Stimulated activated CD8-positive, alpha-beta memory T cell treated with anti-CD3 and anti-CD28 coated beads, Interleukin-15, amount 100 ng/mL, for 48 hours (primary cell): ENCODE measurements at places on chromosomes 6 and 20.
A peak's percentile ranks its signal among the peaks of the same experiment; 100 is the strongest.

- no peak for DNase-seq
Measured at GRCh38 chr6:134680021-134680420, 269.9 kb downstream of the ALDH8A1 start.

DNA sequence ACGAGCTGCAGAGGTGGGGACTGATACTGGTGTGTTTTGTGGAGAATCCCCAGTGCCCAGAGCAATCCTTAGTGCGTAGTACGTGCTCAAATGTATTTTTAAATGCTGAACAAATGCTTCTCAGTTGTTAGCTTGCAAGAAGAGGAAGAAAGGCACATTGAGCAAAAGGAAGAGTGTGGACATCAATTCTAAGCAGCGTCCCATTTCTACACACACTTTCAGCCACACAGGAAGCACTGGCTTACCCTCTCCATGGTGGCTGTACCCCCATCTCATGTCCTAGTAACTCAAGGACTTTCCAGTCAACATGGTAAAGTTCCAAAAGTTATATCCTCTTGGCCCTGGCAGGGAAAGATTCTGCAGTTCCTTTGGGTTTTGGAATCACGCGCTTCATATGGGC is 98.8 kb upstream of the NXT1 start:
- DNase-seq: no peak

DNA sequence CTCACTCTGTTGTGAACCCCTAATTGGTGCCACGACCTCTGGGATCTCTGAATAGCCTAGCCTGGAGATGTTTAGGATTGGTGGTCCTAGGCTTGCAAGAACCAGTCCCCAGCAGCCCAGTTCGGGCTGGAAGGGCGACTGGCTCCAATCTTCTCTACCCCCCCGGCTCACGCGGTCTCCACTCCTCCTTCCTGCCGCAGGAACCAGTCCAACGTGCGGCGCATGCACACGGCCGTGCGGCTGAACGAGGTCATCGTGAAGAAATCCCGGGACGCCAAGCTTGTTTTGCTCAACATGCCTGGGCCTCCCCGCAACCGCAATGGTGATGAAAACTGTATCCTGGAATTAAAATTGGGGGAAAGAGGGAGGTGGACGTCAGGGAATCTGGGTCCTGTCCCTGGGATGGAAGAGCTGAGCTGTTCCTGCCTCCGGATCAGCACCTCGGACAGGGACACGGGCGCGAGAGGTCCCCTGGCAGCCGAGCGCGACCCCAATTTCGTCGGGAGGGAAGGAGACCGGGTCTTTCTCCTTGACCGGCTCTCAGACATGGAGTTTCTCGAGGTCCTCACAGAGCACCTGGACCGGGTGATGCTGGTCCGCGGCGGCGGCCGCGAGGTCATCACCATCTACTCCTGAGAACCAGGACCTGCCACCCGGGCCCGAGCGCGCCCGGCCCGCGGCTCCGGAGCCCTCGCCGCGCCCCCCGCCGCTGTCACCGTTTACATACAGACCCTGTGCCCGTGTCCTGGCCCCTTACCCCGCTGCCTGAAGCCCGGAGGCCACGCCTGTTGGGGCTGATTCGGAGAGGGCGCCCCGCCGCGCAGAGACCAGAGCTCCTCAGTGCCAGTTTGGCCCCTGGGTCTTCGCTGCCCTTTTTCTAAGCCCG is 28.2 kb downstream of the SLC12A5 start:
- DNase-seq: no peak

GRCh38 chr6:8392569-8392968 is 42.8 kb downstream of the SLC35B3 start:
- no peak for DNase-seq

DNA sequence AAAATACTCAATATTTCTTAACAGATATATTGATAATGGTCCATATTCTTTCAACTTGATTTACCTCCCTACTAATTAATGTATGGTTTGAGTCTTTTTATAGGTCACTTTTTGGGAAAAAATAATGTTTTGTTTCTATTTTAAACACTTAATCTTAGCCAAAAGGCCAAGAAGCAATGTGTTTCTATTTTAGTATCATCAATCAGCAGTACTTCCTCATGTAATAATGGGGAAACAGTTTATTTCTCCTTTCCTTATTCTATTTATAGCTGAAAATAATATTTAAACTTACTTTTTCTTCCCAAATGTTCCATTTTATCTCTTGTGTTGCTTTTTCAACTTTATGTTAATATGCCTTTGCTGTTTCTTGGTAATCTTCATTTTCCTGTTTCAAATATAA is 295.1 kb downstream of the ALDH8A1 start:
- DNase-seq: no peak

DNA sequence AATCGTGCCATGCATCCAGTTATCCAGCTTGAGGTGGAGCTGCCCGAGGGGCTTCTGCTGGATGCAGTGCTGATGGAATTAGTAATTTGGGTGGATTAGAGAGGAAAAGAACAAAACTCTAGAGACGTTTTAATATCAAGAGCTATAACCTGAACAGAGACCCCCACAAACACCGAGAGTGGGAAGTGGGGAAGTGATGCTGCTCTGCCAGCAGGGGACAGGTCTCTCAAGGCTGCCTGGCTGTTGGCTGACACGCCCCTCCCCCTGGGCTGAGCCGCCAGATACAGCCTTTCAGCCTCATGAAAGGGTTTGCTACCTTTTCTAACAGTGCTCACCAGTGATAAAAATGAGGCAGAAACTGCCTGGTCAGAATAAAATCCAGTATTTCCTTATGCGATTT is 9.6 kb downstream of the LEMD2 start:
- no peak for DNase-seq

DNA sequence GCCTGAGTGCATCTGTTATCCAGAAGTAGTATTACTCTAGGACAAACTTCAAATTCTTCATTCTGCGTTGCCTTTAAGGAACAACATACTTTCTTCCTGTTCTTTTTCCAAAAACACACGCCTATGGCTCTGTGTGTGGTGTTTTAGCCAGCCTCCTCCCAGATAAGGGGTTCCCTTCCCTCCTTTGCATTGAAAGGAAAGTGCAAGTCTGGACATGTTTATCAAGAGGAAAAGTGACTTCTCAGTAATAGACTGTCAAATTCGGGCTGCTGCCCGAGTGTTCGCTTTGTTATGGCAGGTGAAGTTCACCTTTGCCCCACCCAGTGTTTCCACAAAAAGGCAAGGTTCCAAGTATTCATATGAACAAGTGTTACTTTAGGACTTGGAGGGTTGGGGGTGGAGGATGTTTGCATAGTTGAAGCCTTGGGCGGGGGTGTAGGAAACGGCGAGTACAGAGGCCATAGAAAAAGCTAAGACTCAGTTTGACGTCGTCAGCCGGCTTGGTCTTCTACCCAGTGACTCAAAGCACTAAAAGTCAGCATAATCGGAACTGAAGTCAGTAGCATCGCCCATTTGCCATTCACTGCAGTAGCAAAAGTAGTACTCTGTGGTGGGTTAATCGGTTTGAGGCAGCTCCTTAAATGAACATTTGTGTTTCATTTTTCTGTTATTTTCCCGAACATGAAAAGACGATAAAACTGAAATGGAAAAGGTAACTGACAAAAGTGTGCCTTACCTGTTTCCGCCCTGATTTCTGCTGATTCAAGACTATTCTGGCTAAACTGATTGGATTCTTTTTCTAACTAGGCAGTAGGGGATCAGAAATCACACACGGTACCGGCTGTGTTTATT is 12.5 kb downstream of the PRDM1 start:
- DNase-seq: peak; percentile 72

GRCh38 chr6:161660666-161661571 is 387.1 kb upstream of the AGPAT4 start:
- peak; percentile 10 for DNase-seq

DNA sequence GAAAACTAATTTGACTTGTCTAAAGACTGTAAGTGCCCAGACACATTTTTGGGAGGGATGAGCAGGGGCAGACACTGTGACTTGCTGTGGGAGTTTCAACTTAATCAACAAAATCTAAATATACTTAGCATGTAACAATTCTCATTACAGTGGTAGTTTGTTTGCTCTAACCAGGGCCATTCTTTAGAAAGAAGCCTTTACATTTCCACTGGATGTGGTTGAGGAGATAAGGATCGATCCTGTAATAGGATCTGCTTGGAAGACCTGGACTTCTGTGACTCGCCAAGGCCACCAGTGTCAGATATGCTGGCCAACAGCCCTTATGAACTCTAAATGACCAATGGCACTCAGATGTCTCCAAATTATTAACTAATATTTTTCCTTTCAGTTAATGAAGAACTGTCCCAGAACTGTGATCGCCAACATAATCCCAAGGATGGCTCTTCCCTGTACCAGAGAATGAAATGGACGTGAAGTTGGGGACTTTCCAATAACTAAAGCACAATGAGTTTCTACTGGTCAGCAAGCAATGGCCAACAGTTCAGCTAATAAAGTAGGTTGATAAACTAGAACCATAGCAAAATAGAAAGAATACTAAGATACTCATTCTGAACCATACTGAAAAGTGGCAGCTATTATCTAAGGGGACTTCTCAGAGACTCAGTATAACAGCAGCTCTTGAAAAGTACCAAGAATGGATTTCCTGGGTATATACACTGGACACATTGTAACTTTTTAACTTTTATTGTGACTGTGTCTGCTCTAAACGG is 7.5 kb downstream of the SMLR1 start:
- DNase-seq: no peak

DNA sequence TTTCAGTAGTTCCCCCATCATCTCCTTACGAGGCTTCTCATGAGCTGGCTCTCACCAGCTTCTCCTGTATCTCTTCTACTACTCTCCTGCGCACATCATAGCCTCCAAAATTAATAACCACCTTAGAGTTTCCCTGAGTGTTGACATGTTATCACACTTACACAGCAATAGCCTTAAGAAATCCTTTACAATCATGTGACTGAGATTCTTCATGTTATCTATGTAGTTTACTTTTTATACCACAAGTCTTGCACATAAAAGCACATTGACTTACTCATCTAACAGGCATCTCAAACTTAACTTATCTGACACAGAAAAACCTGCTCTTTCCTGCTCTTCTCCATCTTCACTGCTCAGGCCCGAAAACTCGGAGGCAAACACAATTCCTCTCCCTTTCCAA is 103.7 kb upstream of the TAB2 start:
- no peak for DNase-seq

- DNase-seq: no peak
Measured at GRCh38 chr6:2797564-2798031, 32.4 kb downstream of the WRNIP1 start.

DNA sequence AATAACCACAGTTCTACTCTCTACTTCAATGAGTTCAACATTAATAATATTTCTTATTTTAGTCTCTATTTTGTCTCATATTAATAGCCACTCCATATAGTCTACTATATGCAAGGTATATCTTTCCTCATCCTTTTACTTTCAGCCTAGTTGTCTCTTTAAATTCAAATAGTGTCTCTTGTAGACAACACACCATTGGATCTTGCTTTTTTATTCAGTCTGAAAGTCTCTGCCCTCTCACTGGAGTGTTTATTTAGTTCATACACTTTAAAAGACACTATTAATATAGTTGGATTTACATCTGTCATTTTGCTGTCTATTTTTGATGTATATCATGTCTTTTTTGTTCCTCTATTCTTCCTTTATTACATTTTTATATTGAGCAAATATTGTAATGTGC is 103.5 kb downstream of the RFPL4B start:
- DNase-seq: no peak

- DNase-seq: no peak
Measured at GRCh38 chr6:3899970-3900439, 50.8 kb downstream of the FAM50B start.

DNA sequence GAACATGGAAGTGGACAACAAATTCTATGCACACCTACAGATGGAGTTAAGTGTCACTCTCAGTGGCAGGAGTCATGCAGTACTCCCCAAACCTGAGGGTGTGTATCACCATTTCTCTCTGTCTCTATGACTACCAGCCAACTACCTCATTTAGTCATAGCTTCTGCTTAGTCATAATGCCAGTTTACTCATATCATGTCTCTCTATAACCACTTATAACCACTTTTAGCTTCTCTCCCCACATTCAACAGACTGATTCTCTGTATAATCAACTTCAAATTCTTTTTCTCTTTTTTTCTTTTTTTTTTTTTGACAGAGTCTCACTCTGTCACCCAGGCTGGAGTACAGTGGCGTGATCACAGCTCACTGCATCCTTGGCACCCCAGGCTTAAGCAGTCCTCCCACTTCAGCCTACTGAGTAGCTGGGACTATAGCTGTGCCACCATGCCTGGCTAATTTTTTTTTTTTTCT is 13.8 kb upstream of the GTF3C6 start:
- peak; percentile 23 for DNase-seq

- no peak for DNase-seq
Measured at GRCh38 chr20:31790401-31790800, 28.8 kb upstream of the MYLK2 start.

- no peak for DNase-seq
Measured at GRCh38 chr6:37279366-37280134, 21.6 kb upstream of the TMEM217 start.

DNA sequence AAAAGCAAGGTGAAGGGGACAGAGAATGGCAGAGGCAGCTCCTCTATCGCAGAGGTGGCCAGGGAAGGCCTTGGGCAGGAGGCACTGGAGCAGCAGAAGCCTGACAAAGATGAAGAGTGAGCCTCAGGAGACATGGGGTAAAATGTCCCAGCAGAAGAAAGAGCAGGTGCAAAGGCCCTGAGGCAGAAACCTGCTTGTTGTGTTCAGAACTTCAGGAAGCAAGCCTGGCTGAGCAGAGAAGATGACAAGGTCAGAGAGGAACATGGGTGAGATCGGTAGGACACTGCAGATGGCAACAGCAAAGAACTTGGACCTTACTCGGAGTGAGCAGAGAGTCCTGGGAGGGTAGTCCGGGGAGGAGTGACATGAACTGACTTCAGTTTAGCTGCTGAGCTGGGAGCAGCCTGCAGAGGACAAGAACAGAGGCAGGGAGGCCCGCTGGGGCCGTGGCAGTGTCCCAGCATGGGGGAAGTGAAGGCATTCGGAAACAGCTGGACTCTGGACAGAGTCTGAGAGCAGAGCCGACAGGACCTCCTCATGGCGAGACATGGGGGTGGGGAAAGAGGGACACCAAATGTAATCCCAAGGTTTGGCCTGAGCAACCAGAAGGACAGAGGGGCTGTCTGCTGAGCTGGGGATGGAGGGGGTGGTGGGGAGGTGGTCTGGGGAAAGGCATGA is 106.3 kb downstream of the PREX1 start:
- no peak for DNase-seq

GRCh38 chr6:10580570-10580969 is 59.4 kb downstream of the GCNT2 start:
- no peak for DNase-seq

GRCh38 chr20:45987108-45987780 is 15.2 kb upstream of the ZNF335 start:
- peak; percentile 64 for DNase-seq
